ENCODE measurements at places on chromosomes 2 and 18. TPM values are rescaled to one million over a fixed set of nuclear protein-coding genes. Genes with fewer than 3 reads are reported as not detected.

The ABCB11 gene
- total RNA-seq: not detected

The FSHR gene
- not detected for total RNA-seq

The FRZB gene
- total RNA-seq: 3.9 TPM

The LINC00305 gene
- total RNA-seq: not detected

The CD8B2 gene
- 0.74 TPM for total RNA-seq

The RSAD2 gene
- 0.25 TPM for total RNA-seq

The SLC16A14 gene
- 9.8 TPM for total RNA-seq

The REG1B gene
- not detected for total RNA-seq

The DYNAP gene
- not detected for total RNA-seq

The TCF23 gene
- total RNA-seq: 7.4 TPM

The LAMA1 gene
- total RNA-seq: 1.5 TPM

The FN1 gene
- total RNA-seq: 292 TPM

The IL18R1 gene
- total RNA-seq: 4.9 TPM

The COBLL1 gene
- 79.6 TPM for total RNA-seq

All from vagina (tissue), 2 donors.